ENCODE measurements at places on chromosomes 4 and X.

DNA sequence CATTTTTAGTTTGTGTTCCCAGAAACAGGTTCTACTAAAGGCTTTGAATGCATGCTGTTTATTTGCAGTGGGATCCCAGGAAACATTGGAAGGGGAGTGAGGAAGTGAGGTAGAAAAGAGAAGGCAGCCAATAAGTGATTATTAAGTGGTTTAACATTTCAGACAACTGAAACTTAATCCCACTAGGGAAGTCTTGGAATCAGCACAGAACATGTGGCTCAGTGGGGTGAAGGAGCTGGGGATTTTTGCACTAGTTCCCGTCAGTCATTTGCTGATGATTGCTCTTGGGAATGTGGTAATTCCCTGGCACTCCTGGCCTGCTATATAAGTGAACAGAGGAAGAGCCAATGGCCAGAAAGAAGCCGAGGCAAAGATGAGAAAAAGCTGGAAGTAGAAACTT is 1053.0 kb upstream of the IGFBP7 start:
- DNase-seq: no peak

- no peak for DNase-seq
Observed at GRCh38 chr4:87804871-87805270, 5.5 kb downstream of the IBSP start.

GRCh38 chr4:184763150-184763780 is 29.4 kb upstream of the CENPU start:
- DNase-seq: no peak

GRCh38 chr4:8274765-8275547 is 5.4 kb downstream of the HTRA3 start:
- no peak for DNase-seq

- no peak for DNase-seq
Observed at GRCh38 chr4:159366966-159367780, 264.3 kb downstream of the RAPGEF2 start.

GRCh38 chr4:75830906-75831305 is 71.3 kb downstream of the PPEF2 start:
- DNase-seq: no peak

All from CD4-positive, alpha-beta T cell treated with Interferon alpha-2 for 1 hour (primary cell).